ENCODE measurements at places on chromosomes 1 and 21.

GRCh38 chr1:47875831-47876586 lies 121.2 kb downstream of the TRABD2B start:
- DNase-seq: no peak

GRCh38 chr1:226846786-226847185 lies 23.6 kb upstream of the PSEN2 start:
- no peak for DNase-seq

DNA sequence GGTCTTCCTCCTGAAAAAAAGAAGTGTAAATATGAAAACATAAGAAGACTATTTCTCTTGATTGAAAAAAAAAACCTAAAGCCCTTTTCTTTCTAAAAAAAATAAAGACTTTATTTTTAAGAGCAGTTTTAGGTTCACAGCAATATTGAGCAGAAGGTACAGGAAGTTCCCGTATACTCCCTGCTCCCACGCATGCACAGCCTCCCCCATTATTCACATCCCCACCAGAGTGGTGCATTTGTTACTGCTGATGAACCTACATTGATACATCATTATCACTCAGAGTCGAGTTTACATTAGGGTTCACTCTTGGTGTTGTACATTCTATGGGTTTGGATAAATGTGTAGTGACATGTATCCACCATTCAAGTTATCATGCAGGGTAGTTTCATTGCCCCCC lies 92.0 kb upstream of the TLR5 start:
- DNase-seq: no peak

GRCh38 chr1:212107481-212107880 lies 71.9 kb downstream of the DTL start:
- no peak for DNase-seq

DNA sequence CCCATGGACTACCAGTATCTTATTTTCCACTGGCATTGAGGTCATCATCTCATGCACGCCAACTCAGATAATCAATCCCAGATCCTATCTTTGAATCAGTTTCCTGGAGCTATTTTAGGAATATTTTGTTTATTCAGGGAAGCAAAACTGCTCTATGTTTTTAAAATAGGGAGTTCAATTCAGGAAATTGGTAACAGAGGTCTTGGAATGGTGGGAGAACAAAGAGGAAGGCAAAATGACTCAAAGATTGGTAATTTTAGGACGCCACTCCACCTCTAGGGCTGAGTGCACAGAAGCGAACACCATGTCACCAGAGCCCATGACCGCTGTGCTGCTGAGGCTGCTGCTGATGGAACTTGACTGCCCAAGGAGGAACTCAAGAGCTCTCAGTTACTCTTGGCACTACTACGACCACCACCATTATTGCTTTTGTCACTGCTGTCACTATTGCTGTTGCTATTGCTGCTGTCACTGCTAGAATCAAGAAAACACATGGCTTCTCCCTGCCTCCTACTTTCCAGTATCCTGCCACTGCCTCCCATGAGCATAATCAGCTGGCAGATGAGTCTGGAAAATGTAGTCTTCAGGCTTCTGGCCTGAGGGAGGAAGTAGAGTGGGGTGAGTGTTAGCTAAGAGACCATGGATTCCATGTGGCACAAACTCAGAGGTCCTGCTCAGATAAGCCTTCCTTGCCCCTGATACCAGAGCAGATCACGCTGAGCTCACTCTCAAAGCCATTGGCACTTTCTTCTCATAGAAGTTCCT lies 71.6 kb upstream of the CNIH3 start:
- DNase-seq: no peak

DNA sequence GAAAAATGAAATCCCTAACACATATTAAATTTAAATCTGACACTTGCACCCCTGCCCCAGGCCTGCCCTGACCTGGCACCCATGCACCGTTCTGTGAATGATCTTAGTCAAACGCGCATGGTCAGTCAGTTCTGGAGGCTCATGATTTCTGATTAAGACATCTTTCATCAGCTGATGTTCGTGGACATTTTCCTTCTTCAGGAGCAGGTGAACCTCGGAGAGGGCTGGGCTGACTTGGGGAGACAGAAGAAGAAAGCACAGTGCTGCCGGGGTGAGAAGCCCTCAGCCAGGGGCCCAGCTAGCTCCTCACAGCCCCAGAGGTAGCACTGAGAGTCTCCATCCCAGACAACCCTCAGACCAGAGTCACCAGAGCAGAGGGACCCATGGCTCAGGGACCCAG lies 134.5 kb upstream of the AJAP1 start:
- DNase-seq: no peak

- DNase-seq: no peak
These were observed 20.2 kb upstream of the LSM10 start for GRCh38 chr1:36417931-36418330.

DNA sequence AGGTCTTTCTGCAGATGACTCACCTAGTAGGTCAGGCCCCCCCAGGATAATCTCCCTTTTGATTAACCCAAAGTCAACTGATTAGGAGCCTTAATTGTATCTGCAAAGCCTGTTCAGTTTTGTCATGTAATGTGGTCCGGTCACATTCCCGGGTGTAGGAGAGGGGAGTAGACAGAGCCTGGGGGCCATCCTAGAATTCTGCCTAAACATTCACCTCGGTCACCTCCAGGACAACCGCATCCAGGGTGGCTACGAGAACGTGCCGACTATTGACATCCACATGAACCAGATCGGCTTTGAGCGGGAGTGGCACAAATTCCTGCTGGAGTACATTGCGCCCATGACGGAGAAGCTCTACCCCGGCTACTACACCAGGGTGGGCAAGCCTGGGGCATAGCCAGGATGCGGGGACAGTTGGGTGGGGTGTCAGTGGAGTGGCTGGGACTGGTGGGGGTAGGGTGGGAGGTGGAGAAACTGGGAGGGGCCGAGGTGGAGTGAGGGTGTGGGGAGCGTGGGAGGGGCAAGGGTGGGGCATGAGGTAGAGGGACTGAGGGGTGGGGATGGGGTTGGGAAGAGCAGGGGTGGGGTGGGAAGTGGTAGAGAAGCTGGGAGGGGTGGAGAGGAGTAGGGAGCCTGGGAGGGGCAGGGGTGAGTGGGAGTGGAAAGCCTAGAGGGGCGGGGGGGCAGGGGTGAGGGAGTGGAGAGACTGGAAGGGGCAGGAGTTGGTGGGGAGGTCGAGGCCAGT lies 9.6 kb upstream of the MFN2 start:
- no peak for DNase-seq

GRCh38 chr1:1218524-1219200 lies 4.7 kb upstream of the TNFRSF4 start:
- DNase-seq: no peak

GRCh38 chr1:214505134-214505533 lies 46.3 kb downstream of the PTPN14 start:
- no peak for DNase-seq

DNA sequence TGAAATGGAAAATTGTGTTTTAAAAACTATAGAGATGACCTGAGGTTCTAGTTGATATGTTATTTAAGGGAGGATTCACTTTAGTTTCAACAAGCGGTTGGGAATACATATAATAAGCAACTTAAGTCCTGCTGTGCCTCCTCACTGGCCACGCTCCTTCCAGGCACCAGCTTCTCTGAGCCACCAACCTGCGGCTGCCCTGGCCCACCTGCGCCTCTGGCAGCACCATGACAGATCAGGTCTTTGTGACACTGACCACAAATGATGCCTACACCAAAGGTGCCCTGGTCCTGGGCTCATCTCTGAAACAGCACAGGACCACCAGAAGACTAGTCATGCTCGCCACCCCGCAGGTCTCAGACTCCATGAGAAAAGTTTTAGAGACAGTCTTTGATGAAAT lies 7.0 kb upstream of the USP24 start:
- no peak for DNase-seq

- no peak for DNase-seq
These were observed 336.2 kb upstream of the ESRRG start for GRCh38 chr1:217059401-217059800.

GRCh38 chr1:203422116-203422515 lies 53.5 kb upstream of the PRELP start:
- no peak for DNase-seq

DNA sequence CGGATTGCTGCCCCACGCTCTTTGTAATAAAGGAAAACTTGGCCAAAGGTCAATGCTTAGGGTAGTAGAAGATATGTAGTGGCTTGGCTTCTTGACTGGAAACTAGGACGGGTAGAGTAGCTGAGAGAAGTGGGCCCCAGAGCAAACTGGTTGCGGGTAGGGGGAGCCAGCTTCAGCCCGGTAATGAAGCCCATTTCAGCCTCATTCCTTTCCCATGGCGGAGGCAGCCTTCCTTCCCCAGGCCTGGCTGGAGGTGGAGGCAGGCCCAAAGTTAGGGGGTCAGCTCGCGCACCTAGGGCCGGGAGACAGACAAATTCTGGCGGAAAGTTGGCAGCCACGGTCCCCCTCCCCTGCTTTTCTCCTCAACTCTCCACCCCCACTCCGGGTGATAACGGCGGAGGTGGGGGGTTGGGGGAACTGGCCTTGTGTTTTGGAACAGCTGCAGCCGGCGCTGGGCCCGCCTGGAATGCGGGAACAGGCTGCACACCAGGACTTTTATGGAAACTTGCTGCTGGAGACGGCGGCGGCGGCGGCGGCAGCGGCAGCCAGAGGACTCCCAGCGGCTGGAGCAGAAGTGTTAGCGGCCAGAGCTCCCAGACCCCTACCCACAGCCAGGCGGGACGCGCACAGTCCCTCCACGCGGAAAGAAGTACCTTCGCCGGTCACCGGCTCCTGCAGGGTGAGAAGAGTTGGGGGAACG lies at the start of gene NEXN:
Gene NEXN, plus strand, starts transcription at position 544 of the 700 bp plus-strand sequence. CDS start 27,483 bp downstream, outside the sequence.
- DNase-seq: no peak

DNA sequence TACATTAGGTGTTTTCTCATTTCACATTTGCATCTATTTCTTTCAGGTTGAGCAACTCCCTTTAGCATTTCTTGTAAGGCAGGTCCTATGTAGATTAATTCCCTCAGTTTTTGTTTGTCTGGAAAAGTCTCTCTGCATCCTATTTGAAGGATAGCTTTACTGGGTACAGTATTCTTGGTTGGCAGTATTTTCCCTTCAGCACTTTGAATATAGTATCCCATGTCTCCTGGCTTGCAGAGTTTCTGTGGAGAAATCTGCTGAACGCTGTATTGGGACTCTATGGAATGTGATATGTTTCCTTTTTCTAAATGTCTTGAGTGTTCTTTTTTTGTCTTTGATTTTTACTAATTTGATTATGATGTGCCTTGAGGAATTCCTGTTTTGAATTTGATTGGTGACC lies 28.9 kb upstream of the FAM163A start:
- DNase-seq: no peak

DNA sequence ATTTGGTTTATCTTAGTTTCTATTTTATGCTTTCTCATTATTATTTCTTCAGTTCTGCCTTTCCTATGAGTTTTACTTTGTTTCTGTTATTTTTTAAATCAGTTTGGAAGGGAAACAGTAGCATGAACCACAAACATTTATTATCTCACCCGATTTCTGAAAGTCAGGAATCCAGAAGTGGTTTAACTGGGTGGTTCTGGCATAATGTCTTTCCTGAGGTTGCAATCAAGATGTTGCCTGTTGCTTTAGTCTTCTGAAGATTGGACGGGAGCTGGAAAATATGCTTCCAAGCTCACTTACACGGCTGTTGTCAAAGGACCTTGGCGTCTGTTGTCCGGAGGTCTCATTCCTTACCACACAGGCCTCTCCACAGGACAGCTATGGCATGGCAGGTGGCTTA lies 50.4 kb downstream of the SNRPE start:
- no peak for DNase-seq

DNA sequence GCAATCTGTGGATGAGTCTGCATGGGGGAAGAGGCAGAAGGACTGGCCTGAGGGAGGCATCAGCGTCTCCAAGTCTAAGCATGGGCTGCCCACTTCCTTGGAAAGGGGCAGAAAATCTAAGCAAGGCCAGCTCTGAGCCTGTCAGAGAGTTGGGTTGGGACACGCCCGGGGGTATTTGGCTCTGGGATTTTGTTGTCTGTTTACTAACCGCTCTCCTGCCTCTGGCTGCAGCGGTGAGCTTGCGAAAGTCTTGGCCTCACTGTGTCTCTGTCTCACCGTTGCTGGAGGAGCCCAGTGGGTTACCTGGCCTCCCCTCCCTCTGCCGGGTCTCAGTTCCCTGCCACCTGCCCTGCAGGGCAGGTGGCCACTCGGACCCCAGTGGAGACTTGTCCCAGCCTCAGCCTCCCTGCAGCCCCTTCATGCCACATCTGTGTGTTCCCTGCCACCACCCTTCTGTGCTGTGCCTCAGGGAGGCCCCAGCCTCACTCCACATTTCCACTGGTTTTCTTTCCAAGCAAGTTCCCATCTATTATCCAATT lies 33.7 kb downstream of the EDN2 start:
- no peak for DNase-seq

- peak; percentile 57 for DNase-seq
These were observed at the start of gene TSPAN2 for GRCh38 chr1:115089420-115090185. Gene TSPAN2, minus strand, starts transcription at chr1:115089503. Its CDS starts 71 bp downstream, at chr1:115089432.

- DNase-seq: no peak
These were observed 380.6 kb upstream of the NEGR1 start for GRCh38 chr1:72662918-72663317.

- DNase-seq: no peak
These were observed at the start of gene FCRL4 for GRCh38 chr1:157597959-157598667. Gene FCRL4, minus strand, starts transcription at chr1:157598085. Its CDS starts 141 bp downstream, at chr1:157597944.

DNA sequence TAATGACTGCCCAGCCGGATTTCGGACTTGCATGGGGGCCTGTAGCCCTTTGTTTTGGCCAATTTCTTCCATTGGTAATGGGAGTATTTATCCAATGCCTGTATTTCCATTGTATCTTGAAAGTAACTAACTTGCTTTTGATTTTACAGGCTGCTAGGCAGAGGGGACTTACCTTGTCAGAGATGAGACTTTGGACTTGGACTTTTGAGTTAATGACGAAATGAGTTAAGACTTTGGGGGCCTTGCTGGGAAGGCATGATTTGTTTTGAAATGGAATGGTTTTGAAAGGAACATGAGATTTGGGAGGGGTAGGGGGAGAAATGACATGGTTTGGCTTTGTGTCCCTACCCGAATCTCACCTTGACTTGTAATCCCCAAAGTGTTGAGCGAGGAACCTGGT lies 9.6 kb downstream of the UBE2G2 start:
- no peak for DNase-seq

GRCh38 chr1:1614204-1614953 lies 921 bp upstream of the MIB2 start:
- peak; percentile 54 for DNase-seq

- no peak for DNase-seq
These were observed 1211.6 kb upstream of the ADGRL4 start for GRCh38 chr1:80218112-80218511.

DNA sequence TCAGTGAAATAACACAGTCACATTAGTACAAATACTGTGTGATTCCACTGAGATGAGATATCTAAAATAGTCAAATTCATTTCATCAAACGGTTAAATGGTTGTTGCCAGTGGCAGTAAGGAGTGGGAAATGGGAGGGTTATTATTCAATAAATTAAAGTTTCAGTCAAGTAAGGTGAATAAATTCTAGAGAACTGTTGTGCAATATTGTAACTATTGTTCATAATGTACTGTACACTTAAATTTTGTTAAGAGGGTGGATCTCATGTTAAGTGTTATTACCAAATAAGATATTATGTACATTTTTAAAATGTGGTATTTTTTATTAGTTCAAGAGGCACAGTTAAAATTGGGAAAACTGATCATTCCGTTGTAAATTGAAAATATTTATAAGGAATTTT lies 463.3 kb upstream of the BRINP3 start:
- DNase-seq: no peak

All from stimulated activated naive CD4-positive, alpha-beta T cell (primary cell).